Progenitor cell of endocrine pancreas (in vitro differentiated cells): ENCODE measurements at places on chromosomes 2 and 18. TPM values are rescaled to one million over a fixed set of nuclear protein-coding genes. Genes with fewer than 3 reads are reported as not detected.

DNA sequence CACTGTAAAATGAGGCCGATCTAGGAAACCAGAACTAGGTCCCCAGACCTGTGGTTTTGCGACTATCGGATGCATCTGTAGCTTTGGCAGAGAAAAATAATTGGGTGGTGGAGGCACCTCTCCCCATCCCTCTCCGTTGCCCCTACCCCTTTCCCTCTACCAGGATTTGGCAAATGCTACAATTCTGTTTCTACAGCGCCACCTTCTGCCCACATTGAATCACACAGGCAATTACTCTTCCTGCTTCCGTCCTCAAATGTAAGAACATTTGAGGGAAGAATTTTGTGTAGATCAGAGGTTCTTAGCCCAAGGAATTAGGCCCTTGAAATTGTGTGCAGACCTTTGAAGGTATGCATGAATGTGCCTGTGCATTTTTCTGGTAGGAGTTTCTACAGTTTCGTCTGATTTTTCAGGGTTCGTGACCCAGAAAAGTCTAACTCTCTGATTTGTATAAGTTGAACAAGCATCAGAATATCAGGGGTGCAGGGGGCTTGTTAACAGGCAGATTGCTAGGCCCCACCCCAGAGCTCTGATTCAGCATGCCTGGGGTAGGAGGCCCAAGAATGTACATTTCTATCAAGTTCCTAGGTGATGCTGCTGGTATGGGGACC, 11.2 kb downstream of the ATP6V1B1 start:
- peak; percentile 43 for DNase-seq

DNA sequence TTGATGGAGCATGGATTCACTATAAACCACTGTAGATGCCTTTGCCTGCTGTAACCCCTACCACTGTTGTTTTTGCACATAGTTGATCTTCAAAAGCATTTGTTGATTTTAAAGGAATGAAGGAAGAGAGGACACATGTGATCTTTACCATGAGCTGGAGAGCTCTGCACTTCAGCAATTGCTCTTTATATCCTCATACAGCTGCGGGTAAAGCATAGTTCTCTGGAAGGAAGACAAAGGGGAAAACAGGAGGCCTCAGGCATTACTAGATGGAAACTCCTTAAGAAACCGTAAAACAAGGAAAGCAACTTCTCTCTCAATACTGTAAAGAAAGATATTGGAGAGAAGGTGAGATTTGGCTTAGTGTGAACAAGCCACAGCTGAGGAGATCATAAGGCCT, 60.6 kb downstream of the SCG2 start:
- no peak for DNase-seq

Gene NPPC
- total RNA-seq = not detected in 2 replicates

Gene RAD51AP2
- 0.07 and 0.13 TPM in 2 replicates for total RNA-seq

Gene CFAP65
- 0.65 and 0.67 TPM in 2 replicates for total RNA-seq

GRCh38 chr2:156903335-156903734, 354.2 kb upstream of the GALNT5 start:
- DNase-seq = no peak

GRCh38 chr18:48939205-48940097, 11.3 kb downstream of the SMAD7 start:
- DNase-seq = no peak

Gene SPEG
- total RNA-seq = 15.1 and 15.5 TPM in 2 replicates

GRCh38 chr2:128623776-128624761, 305.4 kb upstream of the HS6ST1 start:
- no peak for DNase-seq

- no peak for DNase-seq
Observed at GRCh38 chr2:234286956-234287355, 209.9 kb downstream of the ARL4C start.

GRCh38 chr2:28638102-28638501, 113.5 kb upstream of the PPP1CB start:
- no peak for DNase-seq

DNA sequence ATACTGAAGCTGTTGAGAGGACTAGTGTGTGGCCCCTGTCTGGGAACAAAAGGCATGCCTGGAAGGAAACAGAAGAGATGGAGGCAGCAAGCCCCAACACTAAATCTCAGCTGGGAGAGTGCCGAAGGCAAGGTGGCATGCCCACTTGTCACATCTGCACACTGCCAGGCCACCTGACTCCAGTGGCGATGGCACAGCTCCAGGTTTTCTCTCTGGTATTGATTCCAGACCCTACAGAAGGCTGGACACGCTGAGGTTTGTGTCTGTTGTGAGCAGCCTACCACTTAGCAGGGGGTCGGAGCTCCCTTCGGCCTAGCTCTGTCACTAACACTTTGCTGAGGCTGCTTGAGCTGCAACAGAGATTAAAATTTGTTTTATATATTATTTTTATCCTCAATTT, 307.3 kb downstream of the TDRD15 start:
- DNase-seq = no peak

Gene C2orf81
- total RNA-seq = 11.3 and 13.4 TPM in 2 replicates
